Stimulated activated CD4-positive, alpha-beta T cell treated with anti-CD3 and anti-CD28 coated beads, Interleukin-1b, Interleukin-23, amount 100 ng/mL, for 4 hours (primary cell): ENCODE measurements at places on chromosomes 11 and 22.

- DNase-seq = no peak
These were observed 17.0 kb downstream of the SLC43A1 start for GRCh38 chr11:57498540-57498939.

- DNase-seq = no peak
These were observed 56.3 kb upstream of the ZBTB44 start for GRCh38 chr11:130370845-130371590.

DNA sequence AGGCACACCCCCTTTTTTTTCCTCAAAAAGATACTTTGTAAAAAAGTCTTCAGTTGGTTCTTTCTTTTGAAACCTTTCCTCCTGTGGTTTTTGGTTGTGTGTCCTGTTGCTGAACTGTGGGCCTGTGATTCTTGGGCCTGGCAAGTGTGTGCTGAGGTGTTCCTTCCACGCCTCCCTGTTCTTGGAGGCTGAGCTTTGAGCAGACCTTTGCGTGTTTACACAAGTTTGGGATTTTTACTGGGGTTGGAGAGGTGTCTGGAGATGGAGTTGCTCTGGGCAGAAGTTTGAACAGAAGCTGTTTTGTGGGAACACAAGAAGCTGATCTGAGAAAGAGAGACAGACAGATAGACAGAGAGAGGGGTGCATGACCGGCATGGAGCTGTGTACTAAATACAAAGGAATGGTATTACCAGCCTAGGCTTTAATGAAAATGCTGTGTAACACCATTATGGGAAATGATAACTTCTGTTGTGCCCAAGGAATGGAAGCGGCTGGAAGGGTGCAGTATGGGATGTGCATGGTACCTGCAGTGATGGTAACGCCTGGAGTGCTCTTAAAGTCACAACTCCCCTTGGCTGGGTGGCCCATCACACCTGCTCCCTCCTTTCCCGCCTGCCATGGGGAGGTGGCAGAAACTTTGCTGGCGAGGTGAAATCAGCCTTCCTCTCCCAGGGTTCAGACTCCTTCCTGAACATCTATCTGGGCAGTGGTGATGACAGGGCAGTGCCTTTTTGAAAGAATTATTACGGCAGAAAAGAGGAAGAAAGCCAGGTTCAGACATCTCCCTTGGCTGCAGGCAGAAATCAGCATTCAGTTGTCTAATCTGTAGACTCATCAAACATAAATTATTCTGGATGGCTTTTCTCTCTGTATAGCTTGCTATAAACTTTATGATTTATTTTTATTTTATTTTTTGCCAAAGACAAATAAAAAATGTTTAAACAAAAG lies 70.4 kb downstream of the LDLRAD3 start:
- no peak for DNase-seq

DNA sequence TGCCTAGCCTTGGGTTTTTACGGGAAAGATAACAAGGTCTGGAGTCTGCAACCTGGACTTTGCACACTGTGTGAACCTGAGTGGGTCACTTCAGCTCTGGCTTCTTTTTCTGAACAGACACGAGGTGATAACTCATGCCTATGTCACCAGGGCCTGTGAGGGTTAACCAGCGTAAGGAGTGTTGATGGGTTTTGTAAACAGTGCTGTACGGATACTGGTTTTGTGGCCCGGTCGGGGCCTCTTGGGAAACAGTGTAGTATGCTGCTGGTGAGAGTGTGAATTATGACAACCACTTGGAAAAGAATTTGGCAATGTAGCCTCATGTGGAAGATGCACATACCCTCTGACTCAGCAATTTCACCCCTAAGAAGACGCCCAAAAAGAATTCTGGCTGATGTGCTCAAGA lies 266.8 kb downstream of the MN1 start:
- DNase-seq = no peak

DNA sequence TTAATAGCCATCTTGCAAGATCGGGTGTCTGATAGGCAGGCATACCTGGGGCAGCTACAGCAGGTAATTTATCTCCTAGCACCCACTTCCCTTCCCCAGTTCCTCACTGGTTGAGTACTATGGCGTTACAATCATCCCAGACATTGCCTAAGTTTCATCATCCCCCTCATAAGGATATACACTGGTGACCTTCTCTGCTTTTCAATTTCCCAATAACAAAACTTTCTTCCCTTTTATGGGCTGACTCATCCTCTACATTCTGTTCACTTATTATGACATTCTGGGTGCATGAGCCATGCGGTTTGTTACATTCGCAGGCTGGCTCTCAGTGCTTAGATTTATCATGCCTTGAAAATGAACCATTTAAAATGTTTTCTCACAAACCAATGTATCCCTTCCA lies 5.0 kb upstream of the MRPL11 start:
- no peak for DNase-seq

DNA sequence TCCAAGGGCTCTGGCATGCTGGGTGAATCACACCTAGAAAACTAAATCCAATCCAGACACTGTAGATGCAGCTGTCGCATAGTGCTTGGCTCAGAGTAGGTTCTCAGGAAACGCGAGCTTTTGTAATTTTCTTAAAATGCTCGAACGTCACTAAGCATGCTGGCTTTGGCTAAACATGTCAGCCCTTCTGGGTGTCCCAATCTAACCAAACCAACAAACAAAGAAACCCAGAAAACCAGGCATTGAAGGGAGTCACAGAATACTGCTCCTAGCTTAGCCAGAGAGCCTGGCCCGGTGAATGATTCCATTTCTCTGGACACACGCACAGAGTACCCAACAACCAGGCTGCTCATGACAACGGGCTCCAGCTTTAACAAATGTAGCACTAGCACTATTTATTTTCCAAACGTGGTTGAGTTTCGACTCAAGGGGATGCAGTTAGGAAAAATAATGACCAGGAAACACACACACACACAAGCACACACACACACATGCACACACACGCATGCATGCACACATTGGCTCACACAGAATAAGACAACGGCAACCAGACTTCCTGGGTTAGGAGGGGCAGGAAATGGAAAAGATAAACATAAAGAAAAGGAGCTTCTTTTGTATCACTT lies 492.6 kb downstream of the MIAT start:
- no peak for DNase-seq

GRCh38 chr22:42949159-42949558 lies 65.8 kb downstream of the PACSIN2 start:
- no peak for DNase-seq

DNA sequence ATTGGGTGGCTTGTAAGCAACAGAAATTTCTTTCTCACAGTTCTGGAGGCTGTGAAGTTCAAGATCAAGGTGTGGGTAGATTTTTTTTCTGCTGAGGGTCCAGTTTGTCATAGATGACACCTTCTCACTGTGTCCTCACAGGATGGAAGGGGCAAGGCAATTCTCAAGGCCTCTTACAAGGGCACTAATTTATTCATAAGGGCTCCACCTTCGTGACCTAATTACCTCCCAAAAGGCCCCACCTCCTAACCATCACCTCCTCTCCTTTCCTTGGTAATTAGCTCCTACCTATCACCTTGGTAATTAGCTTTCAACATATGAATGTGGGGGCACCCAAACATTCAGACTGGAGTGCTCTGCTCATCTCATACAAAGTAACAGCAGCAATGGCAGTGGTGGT lies 92.3 kb upstream of the CD44 start:
- no peak for DNase-seq

GRCh38 chr22:45742866-45743450 lies 71.3 kb downstream of the ATXN10 start:
- DNase-seq = no peak

DNA sequence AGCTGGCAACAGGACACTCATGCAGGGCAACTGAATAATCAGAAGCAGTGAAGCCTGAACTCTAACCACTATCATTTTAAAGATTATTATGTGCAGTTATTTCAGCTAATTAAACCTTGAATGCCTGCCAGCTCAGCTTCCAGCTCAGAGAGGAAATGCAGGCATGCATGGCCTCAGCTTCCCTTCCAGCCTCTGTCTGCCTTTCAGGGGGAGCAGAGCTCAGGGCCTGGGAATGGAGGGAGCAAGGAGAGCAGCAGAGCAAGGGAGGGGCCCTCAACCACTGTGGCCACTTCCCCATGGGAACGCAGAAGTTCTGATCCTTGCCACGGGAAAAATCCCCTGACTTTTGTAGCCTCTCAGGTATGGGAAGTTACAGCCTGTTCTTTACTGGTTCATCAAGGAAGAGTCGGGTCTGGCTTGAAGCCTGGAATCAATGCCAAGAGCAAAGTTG lies 32.5 kb upstream of the APLNR start:
- no peak for DNase-seq

DNA sequence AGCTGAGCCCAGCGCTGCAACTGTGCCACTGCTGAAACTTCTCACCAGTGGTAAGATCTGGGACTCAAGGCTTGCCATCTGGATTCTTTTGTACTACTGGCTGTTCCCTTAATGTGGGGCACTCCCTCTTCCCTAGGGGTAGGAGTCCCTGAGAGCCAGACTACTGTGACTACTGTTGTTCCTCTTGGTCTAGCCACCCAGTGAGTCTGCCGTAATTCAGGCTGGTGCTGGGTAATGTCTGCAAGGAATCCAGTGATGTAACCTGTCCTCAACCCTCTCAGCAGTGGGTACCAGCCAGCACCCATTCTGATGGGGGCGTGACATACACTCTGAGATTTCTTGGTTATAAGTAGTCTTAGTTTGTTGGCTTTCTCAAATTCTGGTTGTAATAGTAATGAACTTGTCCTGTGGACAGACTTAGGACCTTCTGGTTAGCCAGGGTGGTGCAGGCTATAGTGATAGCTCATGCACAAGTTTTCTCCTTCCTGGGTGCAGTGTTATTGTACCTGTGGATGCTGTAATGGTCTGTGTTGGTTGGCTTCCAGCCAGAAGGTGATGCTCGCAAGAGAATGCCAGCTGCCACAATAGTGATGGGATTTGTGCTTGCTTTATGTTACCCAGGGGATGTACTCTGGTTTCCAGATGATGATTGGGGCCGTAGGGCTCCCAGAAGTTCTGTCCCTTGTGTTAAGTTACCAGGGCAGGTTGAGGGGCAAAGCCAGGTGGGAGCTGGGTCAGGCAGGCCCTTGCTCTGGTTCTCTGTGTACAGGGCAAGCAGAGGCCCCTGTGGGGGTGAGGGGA lies 65.5 kb downstream of the ARHGAP42 start:
- DNase-seq = no peak

GRCh38 chr11:75233754-75234172 lies 6.8 kb upstream of the TPBGL start:
- no peak for DNase-seq

GRCh38 chr11:30345644-30346043 lies 22.7 kb downstream of the ARL14EP start:
- no peak for DNase-seq

- no peak for DNase-seq
These were observed 632.6 kb upstream of the KIRREL3 start for GRCh38 chr11:127632976-127633680.

GRCh38 chr22:25153961-25154666 lies 45.5 kb upstream of the CRYBB3 start:
- DNase-seq = no peak

DNA sequence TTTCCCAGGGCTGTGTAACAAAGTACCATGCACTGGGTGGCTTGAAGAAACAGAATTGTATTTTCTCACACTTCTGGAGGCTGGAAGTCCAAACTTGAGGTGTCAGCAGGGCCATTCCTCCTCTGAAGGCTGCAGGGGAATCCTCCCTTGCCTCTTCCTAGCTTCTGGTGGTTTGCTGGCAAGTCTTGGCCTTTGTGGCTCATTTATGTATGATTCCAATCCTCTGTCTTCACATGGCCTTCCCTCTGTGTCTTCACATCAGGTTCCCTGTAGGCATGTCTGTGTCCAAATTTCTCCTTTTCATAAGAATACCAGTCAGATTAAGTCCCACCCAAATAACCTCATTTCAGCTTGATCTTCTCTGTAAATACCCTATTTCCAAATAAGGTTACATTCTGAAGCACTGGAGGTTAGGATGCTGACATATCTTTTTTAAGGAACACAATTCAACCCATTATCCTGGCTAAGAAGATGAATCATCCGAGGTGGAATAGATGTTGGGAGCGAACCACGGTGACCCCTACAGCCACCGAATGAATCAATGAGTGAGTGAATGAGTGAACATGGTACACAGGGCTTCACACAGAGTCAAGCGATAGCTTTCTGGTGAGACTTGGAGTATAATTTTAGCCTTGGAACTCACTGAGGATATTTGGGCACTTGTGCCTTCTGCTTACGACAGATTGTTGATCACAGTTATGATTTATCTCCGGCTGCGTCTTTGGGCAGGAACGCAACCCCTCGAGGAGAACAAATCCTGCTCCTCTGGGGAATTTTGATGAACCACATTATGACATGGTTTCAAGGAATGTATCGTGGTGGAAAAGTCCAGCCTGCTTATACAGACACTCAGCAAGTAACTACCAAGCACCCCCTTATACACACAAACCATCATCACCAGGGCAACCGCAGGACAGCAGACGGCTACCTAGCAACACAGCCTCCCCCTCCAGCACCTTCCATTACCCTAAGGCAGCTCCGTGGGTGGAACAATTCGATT lies 34.3 kb upstream of the MICAL2 start:
- DNase-seq = no peak
